Thyroid gland (tissue), 4 donors: ENCODE measurements at places on chromosomes 5 and 9.

- no peak for DNase-seq
Measured at GRCh38 chr5:103512500-103512899, 50.1 kb downstream of the NUDT12 start.

GRCh38 chr5:143431789-143432188 is 28.3 kb upstream of the NR3C1 start:
- DNase-seq = no peak

DNA sequence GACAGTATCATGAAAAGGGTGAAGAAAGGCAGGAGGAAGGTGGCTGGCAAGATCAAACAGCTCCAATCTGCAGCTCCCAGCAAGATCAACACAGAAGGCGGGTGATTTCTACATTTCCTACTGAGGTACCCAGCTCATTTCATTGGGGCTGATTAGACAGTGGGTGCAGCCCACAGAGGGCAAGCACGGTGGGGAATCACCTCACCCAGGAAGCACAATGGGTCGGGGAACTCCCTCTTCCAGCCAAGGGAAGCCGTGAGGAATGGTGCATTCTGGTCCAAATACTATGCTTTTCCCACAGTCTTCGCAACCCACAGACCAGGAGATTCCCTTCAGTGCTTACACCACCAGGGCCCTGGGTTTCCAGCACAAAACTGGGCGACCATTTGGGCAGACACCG is 66.8 kb downstream of the CAMSAP1 start:
- no peak for DNase-seq

- DNase-seq = peak; percentile 47
Measured at GRCh38 chr5:173757403-173758209, 130.5 kb upstream of the CPEB4 start.

DNA sequence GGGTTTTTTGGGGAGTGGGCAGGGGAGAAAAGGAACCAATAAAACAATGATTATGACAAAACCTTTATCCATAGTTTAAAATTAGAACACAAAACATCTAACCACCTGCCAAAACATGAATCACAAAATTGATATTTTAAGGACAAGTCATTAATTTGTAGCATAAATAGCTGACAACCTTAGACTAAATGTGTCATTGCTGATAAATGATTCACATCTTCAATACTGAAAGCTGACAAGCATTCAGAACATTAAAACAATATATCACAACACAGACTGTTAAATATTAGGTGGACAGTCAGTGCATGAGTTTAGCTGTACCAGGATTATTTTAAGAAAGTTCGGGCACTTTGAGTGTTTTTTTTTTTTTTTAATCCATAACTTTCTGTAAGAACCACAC is 71.5 kb downstream of the NR3C1 start:
- no peak for DNase-seq

- DNase-seq = no peak
Measured at GRCh38 chr9:114588651-114589526, 1.3 kb downstream of the ATP6V1G1 start.

DNA sequence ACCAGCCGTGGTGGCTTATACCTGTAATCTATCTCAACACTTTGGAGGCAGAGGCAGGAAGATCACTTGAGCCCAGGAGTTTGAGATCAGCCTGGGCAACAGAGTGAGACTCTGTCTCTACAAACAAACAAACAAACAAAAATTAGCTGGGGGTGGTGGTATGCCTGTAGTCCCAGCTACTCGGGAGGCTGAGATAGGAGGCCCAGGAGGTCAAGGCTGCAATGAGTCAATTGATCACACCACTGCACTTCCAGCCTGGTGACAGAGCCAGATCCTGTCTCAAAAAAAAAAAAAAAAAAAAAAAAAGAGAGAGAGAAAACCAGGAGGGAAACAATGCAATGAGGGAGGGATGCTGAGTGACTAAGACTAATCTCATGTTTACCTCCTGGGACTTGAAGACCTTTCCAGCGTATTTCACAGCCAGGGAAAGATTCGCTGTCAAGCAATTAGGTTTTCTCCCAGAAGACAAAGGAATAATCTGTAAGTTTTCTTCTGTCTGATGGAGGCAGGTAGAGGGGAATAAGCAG is 51.1 kb upstream of the MIER3 start:
- DNase-seq = no peak

DNA sequence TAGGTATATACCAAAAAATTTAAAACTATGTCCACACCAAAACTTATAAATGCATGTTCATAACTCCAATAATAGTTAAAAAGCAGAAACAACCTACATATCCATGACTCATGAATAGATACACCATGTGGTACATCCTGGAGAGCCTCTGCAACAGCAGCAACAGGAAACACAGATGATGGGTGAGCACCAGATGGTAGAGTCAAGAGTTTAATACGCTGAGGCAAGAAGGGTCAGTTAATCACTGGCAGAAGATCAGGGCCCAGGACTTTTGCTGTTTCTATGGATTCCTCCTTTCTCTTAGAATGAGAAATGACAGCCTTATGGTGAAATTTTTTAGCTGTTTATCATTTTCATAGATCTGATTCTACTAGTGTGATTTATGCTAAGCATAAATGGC is 351.8 kb upstream of the ADAMTSL1 start:
- DNase-seq = no peak

DNA sequence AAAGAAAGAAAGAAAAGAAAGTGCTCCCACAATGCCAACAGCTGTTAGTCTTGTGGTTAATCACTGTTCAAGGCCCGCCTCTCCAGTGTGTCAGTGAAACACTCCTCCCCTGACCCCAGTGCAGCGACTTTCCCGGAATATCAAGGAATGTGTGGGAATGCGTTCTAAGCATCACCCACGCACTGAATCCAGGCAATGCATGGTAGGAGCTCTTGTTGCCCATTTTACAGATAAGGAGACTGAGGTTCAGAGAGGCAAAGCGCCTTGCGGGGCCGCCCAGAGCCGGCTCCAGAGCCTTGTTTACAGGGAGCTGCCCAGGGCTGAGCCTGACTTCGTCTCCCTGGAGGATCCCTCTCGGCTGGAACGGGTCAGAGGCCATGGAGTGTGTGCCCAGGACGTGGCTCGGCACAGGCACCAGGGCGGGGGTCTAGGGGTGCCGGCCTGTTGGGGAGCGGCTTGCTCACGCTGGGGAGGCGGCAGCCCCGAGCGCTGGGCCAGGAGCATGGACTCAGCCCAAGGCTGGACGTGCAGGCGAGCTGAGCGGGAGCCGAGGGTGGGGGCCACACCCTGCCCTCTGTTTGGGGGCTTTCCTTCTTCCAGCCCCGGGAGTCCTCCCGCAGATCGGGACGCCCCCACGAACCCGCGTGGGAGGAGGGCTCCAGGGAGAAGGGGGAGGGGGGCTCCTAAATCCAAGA is 823 bp downstream of the ST6GALNAC6 start:
- DNase-seq = peak; percentile 44

DNA sequence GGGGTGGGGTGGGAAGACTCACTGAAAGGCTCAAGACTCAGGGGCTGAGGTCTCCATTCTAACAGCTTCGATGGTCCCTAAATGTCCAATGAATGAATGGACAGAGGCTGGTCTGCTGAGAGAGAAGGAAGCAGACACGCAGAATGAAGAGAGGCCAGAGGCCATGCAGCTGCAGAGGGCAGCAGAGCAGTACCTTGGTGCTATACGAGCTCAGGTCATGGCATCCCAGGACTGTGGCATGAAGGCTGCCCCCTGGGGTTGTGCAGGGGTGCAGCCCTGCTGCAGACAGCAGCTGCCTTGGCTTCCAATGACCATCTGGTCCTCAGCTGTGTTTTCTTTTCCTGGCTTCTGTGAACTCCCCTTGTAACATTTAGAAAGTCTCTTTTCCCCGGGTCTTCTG is 15.2 kb upstream of the CORO2A start:
- no peak for DNase-seq

- no peak for DNase-seq
Measured at GRCh38 chr5:131952301-131952857, 6.9 kb upstream of the MEIKIN start.

- peak; percentile 84 for DNase-seq
Measured at GRCh38 chr9:34664281-34665066, 2.0 kb upstream of the CCL27 start.

- DNase-seq = no peak
Measured at GRCh38 chr9:37197158-37198038, 77.0 kb downstream of the ZCCHC7 start.

- no peak for DNase-seq
Measured at GRCh38 chr5:74476819-74477453, 163.6 kb downstream of the ENC1 start.

- peak; percentile 61 for DNase-seq
Measured at GRCh38 chr9:94692601-94693000, 33.9 kb upstream of the AOPEP start.

GRCh38 chr5:39422036-39422606 is 2.7 kb downstream of the DAB2 start:
- DNase-seq = no peak

GRCh38 chr5:53361708-53362107 is 118.7 kb upstream of the FST start:
- DNase-seq = no peak

GRCh38 chr5:168300326-168301182 is 9.1 kb downstream of the WWC1 start:
- DNase-seq = no peak

- DNase-seq = no peak
Measured at GRCh38 chr5:120640778-120641177, 176.7 kb downstream of the PRR16 start.
